CD4-positive, alpha-beta T cell treated with Interleukin-21 for 1 hour (primary cell): ENCODE measurements at places on chromosomes 6 and 20.

DNA sequence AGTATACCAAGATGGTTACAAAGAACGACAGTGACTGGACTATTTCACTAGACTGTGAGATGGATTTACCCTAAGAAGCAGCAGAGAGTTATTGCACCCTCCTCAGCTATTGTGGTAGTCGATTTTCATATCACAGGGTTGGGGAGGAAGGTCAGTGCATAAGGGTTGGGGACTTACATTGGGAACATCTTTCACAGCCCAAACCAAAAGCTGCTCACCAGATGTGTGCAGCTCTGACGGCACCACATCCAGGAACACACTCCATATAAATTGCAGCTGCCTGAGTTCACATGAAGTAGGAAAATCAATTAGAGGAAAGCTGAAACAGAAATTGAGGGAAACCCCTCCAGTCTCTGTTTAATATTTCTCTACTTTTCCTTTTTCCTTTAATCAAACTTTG is 470.5 kb upstream of the NRSN1 start:
- DNase-seq: no peak

DNA sequence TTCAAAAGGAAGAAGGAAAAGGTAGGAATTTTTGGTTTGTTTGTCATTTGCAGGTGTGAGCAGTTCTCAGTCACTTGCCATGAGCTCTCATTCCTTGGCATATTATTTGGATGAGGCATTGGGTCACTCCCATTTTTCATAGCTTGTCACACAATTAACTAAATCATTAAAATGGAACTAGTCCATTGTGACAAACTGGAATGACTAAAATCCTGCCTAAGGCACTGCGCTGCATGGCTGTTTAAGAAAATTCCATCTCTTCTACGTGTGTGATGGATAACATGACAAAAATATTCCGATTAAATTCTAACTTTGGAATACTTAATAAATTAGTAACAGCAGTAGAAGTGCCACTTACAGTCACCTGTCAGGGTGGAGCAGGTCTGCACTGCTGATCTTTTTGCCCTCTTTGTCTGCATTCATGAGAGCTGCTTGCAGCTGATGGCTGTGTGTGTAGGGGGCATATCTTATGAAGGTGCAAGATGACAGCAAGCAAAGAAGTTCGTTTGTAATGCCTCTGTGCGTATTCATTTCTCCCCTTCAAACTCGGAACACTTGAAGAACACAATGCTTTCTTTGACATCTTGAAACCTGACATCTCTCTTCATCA is 1292.6 kb upstream of the MAP3K7 start:
- no peak for DNase-seq

GRCh38 chr6:151387175-151387970 is 4.0 kb downstream of the ZBTB2 start:
- DNase-seq: no peak

- DNase-seq: no peak
Measured at GRCh38 chr6:163759542-163759941, 345.0 kb downstream of the QKI start.

- no peak for DNase-seq
Measured at GRCh38 chr20:36126836-36127527, 27.6 kb upstream of the EPB41L1 start.

DNA sequence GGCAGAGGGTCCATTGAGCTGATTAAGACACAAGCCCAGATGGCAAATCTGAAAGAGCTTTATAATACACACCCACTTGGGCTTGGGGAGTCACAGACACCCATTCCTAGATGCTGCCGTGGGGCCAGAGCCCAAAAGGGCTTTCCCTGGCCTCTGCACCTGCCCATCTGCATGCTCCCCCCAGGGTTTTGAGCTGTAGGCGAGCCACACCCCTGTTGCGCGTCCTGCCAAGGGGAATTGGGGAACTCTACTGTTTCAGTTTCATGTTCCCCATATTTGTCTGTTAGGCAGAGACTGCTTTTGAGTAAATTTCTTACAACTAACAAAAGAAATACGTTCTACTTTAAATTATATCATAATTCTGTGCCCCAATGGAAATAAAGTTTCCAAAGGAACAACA is 52.9 kb upstream of the FNDC1 start:
- no peak for DNase-seq

- no peak for DNase-seq
Measured at GRCh38 chr6:76702187-76702586, 629.7 kb upstream of the IMPG1 start.

DNA sequence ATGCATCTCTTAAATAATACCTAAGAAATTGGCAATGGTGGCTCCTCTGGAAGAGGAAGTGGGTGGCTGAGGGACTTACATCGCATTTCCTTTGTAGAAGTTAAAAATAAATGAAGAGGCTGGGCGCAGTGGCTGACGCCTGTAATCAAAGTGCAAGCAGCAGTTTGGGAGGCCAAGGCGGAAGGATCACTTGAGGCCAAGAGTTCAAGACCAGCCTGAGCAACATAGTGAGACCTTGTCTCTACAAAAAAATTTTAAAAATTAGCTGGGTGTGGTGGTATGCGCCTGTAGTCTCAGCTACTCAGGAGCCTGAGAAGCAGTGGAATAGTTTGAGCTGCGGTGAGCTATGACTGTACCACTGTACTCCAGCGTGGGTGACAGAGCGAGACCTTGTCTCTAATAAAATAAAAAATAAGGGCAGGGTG is 12.2 kb upstream of the NCOA3 start:
- DNase-seq: peak; percentile 76

DNA sequence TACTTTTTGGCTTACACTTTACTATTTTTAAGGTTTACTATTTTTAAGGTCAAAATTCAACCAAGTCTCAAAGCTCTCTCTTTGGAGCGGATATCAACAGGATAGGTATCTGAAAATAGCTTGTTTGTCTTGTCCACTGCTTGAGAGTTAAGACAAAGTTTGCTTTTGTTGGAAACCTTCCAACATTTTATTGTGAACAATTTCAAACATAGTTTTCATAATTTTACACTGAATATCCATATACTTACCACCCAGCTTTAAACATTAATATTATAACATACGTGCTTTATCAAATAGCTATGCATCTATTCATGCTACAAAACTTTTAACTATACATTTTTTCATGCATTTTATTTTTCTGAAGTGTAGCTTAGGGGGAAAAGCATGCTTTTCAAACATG is 109.9 kb downstream of the FYN start:
- no peak for DNase-seq

GRCh38 chr6:90285611-90286381 is 10.8 kb downstream of the BACH2 start:
- DNase-seq: peak; percentile 54

DNA sequence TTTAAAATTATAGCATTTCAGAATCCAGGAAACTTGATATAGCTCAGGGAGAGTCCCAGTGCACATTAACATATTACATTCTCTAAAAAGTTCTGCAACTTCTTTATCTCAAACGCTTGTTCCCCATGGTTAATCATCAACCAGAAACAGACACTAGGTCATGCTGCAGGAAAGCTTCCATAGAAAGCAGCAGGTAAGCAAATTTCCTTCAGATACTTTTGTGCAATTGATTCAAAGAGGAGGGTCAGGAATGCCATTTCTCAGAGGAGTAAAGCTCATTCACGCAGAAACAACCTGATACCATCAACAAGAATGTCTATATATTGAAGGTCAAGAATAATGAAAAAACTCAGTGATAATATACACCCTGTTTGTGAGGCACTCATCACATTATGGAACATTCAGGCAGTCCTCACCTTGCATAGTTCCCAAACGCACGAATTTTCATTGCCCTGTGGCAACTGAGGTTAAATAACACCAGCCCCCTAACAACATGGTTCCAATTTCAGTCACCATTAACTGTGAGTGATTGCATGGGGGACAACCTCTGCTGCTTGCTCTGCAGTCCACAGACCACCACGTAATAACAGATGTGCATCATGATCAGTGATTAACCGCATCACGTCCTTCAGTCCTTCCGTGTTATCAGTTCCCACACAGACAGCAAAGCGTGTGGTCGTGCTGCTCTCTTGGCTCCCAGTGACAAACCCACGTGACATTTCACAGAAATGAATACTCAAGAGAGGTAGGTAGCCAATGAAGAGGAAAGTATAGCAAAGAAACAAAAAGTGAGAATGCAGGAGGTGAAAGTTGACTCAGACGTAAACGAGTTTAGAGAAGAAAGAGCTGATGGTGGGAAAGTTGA is 95.7 kb downstream of the LY86 start:
- DNase-seq: no peak

- DNase-seq: no peak
Measured at GRCh38 chr20:33229843-33230242, 6.0 kb upstream of the BPIFA1 start.

- DNase-seq: no peak
Measured at GRCh38 chr6:148516217-148516616, 173.6 kb downstream of the SASH1 start.

DNA sequence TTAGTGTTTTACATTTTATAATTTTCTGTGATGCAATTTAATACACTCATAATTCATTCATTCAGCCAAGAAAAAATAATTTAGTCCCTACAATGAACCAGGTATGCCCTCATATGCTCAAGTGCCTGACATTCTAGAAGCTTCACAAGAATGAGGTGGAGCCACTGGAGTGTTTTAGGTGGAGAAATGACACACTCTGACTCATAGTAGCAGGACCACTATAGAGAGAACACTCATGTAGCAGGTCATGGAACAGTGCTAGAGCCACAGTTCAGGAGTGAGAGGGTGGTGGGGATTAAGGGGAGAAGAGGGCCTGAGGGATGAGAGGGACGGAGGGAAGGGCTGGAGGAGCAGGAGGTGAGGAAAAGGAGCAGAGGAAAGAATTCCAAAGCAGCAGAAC is 1.4 kb upstream of the HLA-G start:
- no peak for DNase-seq

DNA sequence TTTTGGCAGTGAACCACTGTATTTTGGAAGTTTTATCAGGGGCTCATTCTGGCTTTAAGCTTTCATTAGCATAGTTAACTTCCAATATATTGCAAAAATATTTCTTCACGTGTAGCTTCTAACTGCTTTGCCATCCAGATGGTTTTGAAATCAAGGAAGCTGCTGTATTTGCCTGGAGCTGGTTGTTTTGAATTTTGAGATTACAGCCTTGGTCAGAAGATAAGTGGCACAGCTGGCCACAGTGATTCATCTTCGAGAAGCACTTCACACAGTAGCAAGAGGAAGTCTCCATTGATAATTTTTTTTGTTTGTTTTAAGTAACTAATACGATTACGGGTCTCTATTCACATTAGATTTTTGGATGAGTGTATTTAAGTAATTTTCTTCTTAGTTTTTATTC is 3.8 kb downstream of the APCDD1L start:
- no peak for DNase-seq

- DNase-seq: no peak
Measured at GRCh38 chr6:2931055-2931454, 27.9 kb upstream of the SERPINB9 start.

DNA sequence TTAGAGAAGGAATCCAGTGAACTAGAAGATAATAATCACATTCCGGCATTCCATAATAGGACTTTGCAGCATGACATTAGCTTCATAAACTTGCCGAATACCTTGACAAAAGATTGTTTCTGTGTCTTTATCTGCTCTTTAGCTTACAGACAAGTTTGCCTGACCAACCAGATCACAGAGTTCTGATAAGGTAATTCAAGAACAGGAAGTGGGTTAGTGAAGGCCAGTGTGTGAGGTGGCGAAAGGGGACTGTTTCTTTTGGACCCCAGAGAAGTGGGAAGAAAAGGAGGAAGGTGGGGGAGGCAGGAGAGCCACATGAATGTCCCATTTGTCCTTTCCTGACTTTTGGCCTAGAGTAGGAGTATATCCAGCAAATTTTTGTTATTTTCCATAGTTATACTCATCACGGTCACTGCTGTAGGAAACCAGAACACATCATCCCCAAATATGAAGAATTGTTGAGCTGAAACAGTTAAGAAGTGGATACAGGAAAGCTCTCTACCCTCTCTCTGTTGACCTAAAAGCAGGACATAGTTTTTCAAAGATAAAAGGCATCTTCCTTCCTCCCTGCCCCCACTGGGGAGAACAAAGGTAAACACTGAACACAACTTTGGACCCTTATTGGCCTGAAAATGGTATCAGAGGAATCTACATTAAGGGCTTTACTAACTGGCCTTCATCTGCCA is 72.4 kb upstream of the TNFAIP3 start:
- no peak for DNase-seq

DNA sequence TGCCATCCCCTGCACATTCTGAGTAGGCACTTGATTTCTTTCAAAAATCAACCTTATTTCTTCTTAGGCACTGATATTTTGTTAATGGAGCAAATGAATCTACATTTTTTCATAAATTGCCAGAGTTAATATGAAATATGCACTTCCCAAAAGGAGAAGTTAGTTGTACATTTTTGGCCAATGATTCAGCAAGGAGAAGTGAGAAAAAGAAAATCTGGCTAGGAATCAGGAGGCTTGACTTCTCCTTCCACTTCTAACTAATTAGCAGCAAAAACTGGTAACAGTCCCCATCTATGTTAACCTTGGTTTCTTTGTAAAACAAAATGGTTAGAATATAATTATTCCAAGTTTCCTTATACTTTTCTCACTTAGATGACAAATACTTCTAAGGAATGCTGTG is 7.0 kb upstream of the DSE start:
- no peak for DNase-seq

GRCh38 chr6:119116712-119117281 is 38.3 kb upstream of the FAM184A start:
- no peak for DNase-seq

GRCh38 chr6:9204171-9204570 is 768.8 kb upstream of the SLC35B3 start:
- no peak for DNase-seq

GRCh38 chr6:10323018-10323417 is 91.9 kb downstream of the TFAP2A start:
- DNase-seq: no peak

GRCh38 chr6:108676555-108676954 is 115.8 kb downstream of the FOXO3 start:
- DNase-seq: no peak

- DNase-seq: no peak
Measured at GRCh38 chr6:151974061-151974617, 166.7 kb downstream of the ESR1 start.

- no peak for DNase-seq
Measured at GRCh38 chr6:121201105-121201504, 133.2 kb downstream of the TBC1D32 start.

- DNase-seq: peak; percentile 69
Measured at GRCh38 chr6:167826230-167826895, 348 bp upstream of the AFDN start.

GRCh38 chr6:123213921-123214320 is 217.9 kb downstream of the CLVS2 start:
- DNase-seq: no peak

DNA sequence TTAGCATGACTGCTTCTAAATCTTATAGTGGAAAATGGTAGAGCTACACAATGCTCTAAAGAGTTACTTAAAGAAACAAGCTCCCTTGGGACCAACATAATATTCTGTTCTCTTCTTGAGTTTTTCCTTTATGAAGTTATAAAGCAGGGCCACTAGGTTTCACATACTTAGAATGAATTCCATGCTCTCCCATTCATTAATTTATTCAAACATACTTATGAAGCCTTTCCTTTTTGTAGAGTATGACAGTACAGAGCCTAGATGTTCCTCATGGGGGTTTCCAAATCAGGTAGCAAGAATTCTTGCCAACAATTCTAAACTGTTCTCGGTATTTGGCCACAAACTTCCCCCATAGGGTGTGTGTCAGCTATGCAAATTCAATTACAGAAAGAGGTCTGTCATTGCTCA is 20.6 kb upstream of the FABP7 start:
- DNase-seq: no peak
